A673 (cell line): ENCODE measurements at places on chromosomes 4 and X. TPM values are rescaled to one million over a fixed set of nuclear protein-coding genes. Genes with fewer than 3 reads are reported as not detected.

DNA sequence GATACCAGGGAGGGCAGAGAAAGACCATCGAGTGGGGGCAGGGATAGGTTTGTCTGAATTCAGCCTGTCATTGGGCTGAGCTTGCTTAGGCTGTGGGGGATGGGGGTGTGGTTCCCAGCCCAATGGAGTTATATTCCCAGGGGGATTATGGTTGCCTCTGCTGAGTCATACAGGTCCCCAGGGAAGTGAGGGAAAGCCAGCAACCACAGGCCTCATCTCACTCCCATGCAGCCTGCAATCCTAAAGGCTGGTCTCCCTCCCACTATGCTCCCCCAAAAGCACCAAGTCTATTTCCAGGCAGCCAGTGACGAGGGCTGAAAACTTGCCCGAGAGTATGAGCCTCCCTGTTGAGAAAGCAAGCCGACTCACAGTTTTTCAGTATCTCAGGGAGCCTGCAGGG, 39.3 kb downstream of the AFM start:
- H3K4me1 ChIP-seq, result peaks cover 14% of the 10 kb centered on the region
- H3K36me3 ChIP-seq, result no peaks in the 10 kb centered on the region
- H3K27ac ChIP-seq, result peak overlapping the region; percentile 70
- peak; percentile 84 for DNase-seq

- H3K4me1 ChIP-seq, result no peaks in the 10 kb centered on the region
- H3K4me3 ChIP-seq, result no peak overlapping the region
- DNase-seq, result no peak
- no peaks in the 10 kb centered on the region for H3K27me3 ChIP-seq
- H3K27ac ChIP-seq, result no peak overlapping the region
- no peaks in the 10 kb centered on the region for H3K36me3 ChIP-seq
Measured at GRCh38 chrX:9326369-9326768, 138.5 kb upstream of the TBL1X start.

DNA sequence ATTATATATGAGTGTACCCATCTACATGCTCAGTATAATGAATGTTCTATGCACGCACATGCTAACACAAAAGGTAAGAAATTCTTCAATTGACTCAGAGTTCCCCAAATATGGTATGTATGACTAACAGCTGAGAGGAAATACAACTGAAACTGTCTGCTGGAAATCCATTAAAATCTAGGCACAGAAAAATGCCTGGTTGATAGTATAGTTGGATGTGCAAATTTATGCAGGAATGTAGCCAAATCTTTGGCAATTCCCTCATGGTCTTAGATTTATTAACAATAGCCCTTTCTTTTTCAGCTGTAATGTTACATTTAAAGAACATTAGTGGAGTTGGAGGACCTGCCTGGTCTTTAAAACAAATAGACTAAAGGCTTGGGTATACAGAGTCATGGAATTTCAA, 5.5 kb downstream of the CAMK2D start:
- DNase-seq, result peak; percentile 95
- H3K27me3 ChIP-seq, result no peaks in the 10 kb centered on the region
- peaks cover 37% of the 10 kb centered on the region for H3K4me1 ChIP-seq
- peak overlapping the region; percentile 52 for H3K27ac ChIP-seq
- H3K36me3 ChIP-seq, result no peaks in the 10 kb centered on the region

DNA sequence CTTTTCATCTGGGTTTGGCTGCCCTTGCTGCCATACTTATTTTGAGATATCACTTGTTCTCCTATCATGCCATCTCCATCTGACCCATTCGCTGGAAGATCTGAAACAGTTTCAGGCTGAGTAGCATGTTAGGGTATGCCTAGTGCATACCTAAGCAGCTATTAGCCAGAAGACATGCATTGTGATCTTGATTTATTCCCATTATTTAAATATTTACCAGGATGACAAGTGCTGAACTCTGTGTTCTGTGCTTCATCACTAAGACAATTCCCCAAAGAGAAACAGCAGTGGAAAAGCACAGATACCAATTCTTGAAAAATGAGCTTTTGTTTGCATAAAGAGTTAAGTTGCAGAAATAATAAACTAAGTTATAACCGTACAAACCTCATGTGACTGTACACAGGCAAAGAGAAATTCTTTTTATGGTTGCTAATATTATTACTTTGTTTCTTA, 271.0 kb upstream of the ARSJ start:
- H3K27ac ChIP-seq, result no peak overlapping the region
- no peaks in the 10 kb centered on the region for H3K4me1 ChIP-seq
- no peak overlapping the region for H3K4me3 ChIP-seq
- H3K36me3 ChIP-seq, result no peaks in the 10 kb centered on the region
- no peak for DNase-seq
- H3K27me3 ChIP-seq, result no peaks in the 10 kb centered on the region

Gene DSPP
- not detected in 2 replicates for total RNA-seq

DNA sequence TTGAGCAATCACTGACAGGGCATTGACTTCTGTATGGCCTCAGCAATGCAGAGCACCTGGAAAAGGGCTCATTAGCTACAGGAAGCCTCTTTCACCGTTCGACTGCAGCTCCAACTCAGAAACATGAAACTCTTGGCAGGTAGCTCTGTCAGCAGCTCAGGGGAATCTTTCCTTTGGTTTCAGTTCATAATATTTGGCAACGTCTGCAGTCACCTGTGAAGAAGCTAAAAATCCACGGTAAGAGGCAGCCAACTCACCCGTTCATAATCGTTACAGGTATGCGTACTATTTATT, 354.9 kb downstream of the CAMK2D start:
- no peak overlapping the region for H3K4me3 ChIP-seq
- no peaks in the 10 kb centered on the region for H3K27me3 ChIP-seq
- no peaks in the 10 kb centered on the region for H3K36me3 ChIP-seq
